ENCODE measurements at places on chromosomes 5 and 9.

- no peak for DNase-seq
These were observed 132.0 kb upstream of the WWC1 start for GRCh38 chr5:168159425-168159824.

DNA sequence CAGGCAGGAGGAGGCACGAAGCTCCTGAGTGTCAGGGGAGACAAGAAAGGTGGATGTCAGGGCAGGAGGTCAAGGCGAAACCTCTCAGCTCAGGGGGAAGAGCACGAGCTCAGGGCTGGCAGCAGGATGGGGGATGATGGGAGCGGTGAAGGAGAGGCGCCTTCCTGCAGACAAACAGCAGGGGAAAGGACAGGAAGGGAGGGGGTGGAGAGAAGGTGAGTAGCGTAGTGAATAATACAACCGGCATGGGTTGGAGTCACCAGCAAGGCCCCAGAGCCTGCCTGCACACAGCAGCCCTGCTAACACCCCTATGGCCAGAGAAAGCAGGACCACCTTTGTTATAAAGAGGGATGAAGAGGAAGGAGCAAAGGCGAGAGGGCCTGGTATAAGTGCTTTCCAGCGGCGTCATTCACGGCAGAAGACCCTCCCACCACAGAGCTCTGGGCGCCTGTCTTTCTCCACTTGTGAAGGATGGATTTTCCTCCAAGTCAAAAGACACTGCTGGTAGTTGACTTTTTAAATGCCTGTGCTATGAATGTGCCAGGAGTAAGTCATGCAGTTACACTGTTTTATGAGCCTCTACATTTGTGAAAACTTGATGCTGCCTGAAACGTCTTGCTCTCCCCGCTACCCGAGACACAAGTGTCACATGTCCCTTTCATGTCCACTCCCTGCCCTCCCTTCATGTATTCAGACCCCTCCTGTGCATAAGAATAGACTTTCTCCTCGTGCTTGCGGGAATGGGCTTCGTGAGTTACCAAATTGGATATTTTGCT is 84.8 kb upstream of the IRX1 start:
- DNase-seq, result no peak

DNA sequence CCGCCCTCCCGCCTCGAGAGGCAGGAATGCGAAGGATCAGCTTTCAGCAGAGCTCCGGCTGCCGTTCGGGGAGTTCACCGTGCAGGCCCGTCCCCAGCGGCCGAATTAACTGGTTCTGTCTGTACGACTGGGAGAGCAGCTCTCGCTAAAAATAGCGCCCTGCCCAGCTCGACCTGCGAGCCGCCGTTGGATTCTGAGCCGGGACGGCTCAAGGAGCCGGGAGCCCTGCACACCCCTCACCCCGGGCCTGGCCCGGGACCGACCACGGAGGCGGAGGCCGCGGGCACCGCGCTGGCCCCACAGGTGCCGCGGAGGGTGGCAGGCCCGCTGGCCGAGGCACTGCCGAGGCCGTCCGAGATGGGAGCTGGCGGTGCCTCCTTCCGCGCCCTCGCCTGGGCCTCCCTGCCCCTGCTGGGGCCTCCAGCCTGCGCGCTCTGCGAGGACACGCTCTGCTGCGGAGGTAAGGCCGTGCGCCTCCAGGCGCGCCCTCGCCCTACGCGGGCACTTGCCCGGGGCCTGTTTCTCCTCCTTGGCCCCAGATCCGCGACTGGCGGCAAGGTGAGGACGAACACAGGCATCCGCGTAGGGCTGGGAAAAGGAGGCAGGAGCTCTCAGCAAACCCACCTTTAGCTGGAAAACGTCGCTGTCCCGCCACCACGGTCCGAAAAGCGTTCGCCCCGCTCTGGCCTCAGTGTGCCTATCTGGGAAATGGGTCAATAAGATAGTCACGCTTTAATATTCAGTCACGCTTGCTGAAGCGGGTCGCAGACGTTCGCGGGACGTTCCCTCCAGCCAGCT is 53.1 kb upstream of the DAB2IP start:
- DNase-seq, result peak; percentile 86

GRCh38 chr5:68565427-68565826 is 349.9 kb downstream of the PIK3R1 start:
- DNase-seq, result no peak

GRCh38 chr5:163789870-163790269 is 284.5 kb downstream of the MAT2B start:
- DNase-seq, result no peak

DNA sequence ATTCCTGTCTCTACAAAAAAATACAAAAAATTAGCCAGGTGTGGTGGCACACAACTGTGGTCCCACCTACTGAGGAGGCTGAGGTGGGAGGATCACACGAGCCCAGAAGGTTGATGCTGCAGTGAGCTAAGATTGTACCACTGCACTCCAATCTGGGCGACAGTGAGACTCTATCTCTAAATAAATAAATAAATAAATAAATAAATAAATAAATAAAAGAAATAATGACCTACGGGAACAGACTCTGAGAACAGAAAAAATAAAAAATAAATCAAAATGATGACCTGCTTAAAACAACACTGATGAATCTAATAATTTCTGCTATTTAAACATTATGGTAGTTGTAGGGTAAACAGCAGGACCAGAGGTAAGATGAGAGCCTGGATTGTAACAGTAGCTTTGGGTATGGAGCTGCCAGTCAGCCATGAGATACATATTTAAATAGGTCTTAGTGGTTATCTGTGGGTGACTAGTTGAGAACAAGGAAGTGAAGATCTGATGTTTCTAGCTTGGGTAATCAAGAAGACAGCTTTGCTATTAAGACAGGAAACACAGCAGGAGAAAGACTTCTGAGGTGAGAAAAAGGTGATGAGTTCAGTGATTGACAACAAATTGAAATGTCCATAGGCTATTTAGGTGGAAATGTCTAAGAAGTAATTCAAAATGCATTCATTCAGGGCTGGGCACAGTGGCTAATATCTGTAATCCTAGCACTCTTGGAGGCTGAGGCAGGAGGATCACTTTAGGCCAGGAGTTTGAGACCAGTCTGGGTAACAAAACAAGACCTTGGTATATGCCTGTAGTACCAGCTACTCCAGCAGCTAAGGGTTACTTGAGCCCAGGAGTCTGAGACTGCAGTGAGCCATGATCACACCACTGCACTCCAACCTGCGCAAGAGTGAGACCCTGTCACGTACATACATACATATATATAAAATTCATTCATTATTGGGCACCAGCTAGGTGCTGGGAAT is 11.0 kb downstream of the RNF145 start:
- no peak for DNase-seq

DNA sequence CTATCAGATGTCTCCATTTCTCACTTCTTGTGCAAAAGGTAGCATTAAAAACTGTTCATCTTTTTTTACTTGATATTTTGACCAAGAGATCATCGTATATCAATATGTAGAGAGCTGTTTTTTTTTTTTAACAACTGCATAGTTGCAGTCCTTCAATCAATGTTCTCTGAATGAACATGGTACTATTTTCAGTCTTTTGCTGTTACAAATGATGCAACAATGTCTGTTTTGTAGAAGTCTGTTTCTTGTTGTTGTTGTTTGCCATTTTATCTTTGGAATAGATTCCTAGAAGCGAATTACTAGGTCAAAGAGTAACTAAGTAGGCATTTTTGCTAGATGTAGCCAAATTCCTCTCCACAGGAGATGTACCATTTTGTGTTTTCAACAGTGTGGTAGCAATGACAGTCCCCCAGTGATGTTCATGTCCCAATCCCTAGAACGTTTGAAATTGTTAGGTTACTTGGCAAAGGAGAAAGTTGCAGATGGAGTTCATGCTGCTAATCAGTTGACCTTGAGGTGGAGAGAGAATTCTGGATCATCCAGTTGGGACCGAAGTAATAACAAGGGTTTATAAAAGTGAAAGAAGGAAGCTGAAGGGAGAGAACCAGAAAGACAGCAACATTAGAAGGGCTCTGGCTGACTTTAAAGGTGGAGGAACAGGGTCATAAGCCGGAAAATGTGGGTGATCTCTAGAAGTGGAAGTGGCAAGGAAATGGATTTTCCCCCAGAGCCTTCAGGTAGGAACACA is 6.3 kb downstream of the MTREX start:
- DNase-seq, result no peak

DNA sequence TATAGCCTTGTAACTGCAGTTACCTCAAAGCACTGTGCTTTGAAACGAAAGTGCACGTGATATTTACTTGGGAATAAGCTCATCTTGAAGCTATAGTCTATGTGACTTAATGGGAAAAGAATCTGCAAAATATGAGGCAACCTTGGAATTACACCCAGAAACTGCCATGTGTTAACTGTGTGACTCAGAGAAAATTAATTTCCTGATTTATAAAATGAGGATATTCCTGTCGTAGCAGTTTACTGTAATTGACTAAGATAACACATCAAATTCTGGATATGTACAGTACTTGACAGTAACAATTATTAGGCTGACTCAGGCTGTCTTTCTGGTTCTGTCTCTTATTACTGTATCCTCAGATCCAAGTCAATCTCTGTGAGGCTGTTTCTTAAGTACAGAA is 1079.9 kb upstream of the ACO1 start:
- DNase-seq, result no peak

DNA sequence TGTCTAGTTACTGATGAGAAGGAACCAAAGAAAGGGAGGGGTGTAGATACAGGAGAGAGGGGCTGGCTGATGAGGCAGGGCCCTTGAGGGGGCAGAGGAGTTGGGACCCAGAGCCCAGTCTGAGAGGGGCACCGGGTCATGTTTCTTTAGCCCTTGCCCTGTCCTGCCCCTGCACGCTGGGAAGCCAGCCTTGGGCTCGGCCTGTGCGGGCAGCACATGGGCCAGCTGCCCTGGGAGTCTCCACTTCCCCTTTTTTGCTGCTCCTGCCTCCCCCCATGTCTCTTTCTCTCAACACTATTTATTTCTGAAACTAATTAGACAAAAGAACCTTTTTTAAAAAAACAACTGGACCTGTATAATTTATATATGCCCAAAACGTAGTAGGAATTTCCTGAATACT is 20.5 kb downstream of the MVB12B start:
- DNase-seq, result no peak

DNA sequence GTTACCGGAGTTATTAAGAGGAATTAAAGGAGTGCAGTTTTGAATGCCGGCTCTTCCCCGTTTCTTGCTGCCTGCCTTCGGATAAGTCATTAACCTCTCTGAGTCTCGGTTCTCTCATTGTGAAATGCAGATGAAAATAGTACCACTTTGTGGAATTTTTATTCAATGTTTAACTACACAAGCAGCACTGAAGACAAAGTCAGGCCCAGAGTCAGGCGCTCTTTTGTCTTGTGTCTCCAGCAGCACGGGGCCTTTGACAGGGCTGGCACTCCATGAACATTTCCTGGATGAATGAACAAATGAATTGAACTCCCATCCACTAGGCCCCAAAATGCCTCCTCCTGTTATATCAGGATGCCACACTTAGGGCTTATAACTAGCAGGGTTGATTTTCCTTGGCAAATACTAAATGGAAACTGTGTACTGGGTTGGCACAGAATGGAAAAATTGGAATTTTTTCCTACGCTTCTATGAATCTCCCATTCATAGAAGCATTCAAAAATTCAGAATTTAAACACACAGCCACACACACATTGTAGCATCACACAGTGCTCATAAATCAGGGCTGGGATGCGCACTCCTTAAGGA is 332.8 kb downstream of the MLLT3 start:
- DNase-seq, result peak; percentile 37

DNA sequence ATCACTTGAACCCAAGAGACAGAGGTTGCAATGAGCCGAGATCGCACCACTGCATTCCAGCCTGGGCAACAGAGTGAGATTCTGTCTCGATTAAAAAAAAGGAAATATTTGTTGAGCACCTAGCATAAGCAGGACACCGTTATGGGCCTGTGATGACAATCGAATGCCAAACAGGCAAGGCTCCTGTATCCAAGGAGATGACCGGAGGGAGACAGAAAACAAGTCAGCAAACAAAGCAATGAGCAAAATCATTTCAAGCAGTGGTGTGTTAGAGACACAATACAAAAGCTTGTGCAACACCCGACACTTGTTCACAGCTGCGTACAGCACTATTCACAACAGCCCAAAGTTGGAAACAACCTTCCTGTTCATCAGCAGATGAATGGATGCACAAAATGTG is 87.1 kb upstream of the CPEB4 start:
- DNase-seq, result no peak

DNA sequence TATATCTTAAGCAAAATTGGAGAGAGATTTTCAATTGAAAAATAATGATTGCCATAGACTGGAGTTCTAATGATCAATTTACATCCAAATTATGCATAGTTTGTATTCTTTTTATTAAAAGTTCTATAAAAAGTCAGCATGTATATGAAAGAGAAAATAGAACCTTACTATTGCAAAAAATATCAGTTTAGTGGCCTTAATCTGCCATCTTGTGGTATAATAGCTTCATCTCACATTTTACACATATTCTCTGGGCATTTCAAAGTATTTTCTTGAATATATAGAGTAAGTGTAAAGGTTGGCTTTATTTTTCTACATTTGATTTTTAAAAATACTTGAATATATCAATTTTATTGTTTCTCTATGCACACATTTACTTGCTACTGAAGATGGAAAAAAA is 1858.6 kb upstream of the CDH9 start:
- no peak for DNase-seq

- no peak for DNase-seq
These were observed 201.2 kb upstream of the IER5L start for GRCh38 chr9:129379181-129379836.

DNA sequence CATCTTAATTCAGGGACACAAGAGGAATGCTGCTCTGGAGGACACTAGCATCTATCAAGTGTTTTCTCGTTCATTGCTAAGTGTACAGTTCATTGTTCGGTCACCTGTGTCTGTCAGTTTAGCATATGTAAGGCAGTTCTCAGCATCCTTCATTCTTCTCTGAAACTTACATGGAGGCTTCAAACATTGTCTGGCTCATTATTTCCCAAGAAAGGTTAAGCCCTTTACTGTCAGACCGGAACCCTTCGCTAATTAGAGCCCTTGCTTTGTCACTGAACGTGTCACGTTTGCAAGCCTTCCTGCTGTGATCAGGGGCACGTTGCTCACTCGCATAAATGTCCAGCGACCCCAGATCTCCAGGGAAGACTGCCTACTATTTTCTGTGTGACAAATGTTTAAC is 62.3 kb upstream of the RIOK2 start:
- no peak for DNase-seq

DNA sequence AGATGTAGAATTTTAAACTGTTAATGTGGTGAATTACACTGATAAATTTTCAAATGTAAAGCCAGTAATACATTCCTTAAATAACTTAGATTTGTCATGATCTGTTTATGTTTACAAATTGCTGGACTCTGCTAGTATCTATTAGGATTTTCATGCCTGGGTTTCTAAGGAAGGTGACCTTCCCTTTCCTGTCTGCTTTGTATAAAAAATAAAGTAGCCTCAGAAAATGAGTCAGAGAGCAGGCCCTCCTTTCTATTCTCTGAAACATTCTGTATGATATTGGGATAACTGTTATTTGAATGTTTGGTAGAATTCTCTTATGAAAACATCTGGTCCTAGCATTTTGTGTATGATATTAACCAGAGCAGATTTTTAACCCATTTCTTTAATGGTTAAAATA is 255.3 kb downstream of the SYK start:
- no peak for DNase-seq

GRCh38 chr5:135213027-135213386 is 179.0 kb upstream of the PITX1 start:
- no peak for DNase-seq

Measured in left hindlimb (tissue), 1 donor.